ENCODE measurements at places on chromosomes 13 and 19.
A peak's percentile ranks its signal among the peaks of the same experiment; 100 is the strongest.

GRCh38 chr13:57633141-57633949, 1.8 kb downstream of the PCDH17 start:
- peak; percentile 82 for DNase-seq

DNA sequence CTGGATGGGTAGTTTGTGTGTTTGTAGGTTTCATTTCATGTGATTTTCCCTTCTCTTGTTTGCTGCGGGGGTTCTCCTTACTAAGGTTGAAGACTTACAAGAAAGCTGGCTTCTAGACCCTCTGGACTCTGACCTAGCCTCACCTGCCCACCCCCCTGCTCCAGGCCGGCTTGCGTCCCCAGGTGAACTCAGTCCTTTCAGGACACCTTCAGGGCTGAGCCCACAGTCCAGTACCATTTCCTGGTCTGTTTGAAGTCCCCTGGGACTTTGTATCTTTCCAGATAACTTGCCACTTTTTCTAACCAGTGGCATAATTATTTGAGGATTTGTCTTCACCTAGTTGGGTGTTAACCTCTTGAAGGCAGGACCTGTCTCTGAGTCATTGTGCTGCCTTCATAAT, 51.3 kb upstream of the MCF2L start:
- DNase-seq = no peak

GRCh38 chr13:31042481-31043165, 110.2 kb downstream of the TEX26 start:
- no peak for DNase-seq

DNA sequence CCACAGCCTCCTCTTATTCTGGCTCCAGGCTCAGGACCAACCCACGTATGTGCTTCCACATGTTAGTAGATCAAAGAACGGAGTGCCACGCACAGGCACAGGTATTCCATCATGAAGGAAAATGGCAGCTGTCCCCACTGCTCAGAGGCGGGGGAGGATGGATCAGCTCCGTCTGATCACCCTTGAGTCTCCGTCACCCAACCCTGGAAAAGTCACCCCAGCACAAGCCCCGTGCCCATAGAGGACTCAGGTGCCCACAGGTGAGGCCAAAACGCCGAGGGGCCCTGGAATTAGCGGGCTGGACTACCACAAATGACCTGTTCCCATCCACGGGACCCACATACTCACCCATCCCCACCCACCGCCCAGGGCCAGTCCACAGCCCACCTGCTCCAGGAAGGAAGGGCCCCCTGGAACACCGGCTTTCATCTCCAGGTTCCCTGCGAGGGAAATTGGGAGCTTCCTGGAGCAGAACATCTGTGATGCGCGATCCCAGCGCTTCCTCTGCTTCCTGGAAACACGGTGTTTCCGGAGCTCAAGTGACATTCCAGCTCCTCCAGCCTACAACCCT, 120.5 kb upstream of the SPACA7 start:
- no peak for DNase-seq

DNA sequence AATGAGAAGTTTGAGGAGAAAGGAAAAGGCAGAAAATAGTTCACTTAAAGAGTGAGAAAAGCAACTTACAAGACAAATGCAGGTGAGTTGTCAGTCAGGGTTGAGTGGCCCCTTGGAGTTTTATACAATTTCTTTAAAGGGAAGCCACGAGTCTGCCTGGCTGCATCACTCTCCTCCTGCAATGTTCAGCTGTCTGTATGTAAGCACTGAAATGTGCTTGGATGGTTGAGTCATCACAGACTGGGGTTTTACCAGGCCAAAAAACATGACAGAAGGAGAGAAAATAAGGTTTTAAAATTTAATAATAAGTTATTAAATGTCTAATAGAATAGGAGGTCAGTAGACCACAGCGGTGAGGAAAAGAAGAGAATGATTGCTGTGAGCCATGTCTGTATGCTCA, 51.0 kb upstream of the FGF14 start:
- no peak for DNase-seq

- DNase-seq = peak; percentile 0
Measured at GRCh38 chr19:39671739-39672363, 16.1 kb downstream of the LGALS16 start.

DNA sequence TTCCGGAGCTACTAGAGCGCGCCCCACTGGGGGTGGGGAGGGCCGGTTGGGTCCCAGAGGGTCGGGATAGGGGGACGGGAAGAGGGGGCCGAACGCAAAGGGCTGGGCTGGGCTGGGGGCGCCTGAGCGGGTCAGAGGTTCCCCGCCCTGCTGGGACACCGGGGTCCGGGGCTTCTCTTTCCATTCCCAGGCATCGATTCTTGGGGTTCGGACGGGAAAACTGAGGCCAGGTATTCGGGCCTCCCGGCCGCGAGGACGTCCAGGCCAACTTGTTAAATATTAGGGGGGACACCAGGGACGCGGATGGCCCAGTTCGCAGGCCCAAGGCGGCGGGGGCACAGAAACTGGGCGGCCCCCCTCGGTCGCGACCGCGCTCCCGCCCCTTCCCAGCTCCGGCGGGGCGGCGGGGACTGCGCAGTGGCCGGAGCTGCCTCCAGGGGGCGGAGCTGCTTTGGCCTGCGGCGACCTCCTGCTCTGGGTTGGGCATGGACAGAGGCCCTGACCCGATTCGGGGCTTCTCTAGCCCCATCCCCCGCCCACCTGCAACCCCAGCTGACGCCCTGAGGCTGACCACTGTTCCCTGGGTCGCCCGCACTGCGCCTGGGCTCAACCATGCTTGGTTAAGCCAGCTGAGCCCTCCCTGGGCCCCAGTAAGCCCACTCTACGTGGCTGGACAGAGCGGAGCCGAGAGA, 1.2 kb upstream of the KLF16 start:
- DNase-seq = no peak

DNA sequence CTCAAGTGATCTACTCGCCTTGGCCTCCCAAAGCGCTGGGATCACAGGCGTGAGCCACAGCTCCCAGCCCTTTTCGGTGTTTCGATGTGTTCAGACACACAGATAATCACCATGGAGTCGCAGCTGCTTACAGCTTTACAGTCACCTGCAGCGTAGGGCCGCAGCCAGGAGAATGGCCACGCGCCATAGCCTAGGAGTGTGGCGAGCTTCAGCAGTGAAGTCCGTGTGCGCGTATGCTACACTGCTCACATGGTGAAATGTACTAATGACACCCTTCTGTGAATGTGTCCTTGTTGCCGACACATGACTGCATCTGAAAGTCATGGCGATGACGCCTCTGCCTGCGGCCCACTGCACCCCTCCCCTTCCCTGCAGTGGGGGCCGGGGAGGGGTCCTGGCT, 23.6 kb downstream of the AP3D1 start:
- no peak for DNase-seq

DNA sequence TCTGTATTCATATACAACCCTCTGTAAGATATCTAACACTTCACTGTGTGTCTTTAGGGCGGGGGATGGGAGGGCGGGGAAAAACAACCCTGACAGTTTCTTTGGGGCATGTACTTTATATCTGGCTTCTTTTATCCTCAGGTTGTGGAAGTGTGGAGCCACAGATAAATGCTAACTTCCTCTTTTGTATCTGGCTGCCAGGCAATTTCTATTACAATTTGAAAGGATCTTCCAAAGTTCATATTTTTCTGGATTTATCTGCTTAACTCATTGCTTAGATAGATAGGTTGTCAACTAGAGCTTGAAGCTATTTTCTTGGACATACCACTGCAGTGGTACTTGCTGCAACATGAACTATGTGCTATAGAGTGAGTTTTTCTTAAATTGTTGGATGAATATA, 393.0 kb downstream of the LMO7 start:
- no peak for DNase-seq

DNA sequence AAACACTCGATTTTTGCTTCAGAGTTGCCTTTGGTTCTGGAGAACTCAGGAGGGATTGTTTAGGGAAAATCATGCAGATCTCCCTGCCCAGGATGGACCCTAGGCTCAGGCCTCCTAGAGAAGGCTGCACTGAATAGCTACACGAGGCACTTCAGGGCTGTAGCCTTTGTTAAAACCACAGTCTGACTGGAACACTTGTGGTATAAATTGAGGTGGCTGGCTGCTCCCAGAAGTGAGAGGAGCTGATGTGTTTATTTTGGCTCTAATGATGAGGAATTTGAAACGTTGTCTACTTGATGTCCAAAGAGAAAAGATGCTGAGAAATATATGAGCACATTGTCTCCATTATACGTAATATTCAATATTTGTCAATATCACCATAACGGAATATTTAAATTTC, 762.1 kb upstream of the ARGLU1 start:
- DNase-seq = no peak

DNA sequence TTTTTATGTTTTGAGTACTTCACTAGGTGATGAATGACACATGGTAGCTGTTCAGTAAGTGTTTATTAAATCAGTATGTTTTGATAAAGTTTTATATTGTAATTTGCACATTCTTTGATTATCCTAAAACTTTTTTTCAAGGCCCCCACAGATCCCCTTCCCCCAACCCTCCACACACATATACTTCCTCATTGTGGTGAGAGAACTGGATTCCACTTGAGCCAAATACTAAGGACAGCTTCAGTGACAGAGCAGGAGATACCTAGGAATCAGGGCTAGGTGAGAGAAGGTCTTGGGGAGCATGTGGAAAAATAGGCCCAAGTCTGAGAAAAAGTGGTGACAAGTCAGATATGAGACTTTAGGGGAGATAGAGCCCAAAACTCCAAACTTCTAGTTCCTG, 174.6 kb downstream of the TDRD3 start:
- DNase-seq = no peak

GRCh38 chr13:62176051-62176450, 760.4 kb upstream of the PCDH20 start:
- DNase-seq = no peak

DNA sequence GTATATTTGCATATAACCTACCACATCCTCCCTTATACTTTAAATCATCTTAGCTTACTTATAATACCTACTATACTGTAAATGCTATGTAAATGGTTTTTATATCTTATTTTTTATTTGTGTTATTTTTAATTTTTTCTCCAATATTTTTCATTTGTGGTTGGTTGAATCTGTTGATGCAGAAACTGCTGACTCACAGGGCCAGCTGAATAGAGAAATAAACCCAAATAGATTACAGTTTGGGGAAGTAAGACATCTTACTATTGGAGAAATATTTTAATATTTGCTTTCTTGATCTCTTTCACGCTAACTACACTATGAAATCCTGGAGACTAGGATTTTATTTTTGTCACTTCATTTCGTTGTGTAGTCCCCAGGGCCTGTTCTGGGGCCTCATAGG, 7.1 kb downstream of the SMAD9 start:
- DNase-seq = no peak

- no peak for DNase-seq
Measured at GRCh38 chr19:27975419-27976005, 1237.4 kb downstream of the UQCRFS1 start.

DNA sequence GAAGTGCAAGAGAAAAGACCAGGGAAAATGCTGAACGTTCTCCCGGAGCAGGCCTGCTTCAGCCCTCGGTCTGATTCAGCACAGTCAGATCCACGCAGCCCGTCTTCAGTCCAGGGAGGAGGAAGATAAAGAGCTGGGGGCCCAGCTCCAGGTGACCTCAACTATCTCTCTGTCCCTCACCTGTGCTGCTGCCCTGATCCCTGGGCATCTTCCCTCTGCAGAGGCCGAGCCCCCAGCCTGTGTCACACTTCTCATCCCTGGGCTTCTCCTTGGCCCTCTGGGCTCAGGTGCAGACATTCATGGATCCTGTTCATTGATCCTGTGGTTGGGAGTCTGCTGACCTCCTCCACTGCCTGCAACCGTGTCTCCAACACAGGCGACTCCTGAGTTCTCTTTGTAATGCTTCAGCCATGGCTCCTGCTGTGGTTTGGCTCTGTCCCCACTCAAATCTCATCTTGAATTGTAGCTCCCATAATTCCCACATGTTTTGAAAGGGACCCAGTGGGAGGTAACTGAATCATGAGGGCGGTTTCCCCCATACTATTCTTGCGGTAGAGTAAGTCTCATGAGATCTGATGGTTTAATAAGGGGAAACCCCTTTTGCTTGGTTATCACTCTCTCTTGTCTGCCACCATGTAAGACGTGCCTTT, 27.9 kb downstream of the COL4A2 start:
- DNase-seq = no peak

- DNase-seq = no peak
Measured at GRCh38 chr19:4099041-4099764, 24.7 kb downstream of the MAP2K2 start.

DNA sequence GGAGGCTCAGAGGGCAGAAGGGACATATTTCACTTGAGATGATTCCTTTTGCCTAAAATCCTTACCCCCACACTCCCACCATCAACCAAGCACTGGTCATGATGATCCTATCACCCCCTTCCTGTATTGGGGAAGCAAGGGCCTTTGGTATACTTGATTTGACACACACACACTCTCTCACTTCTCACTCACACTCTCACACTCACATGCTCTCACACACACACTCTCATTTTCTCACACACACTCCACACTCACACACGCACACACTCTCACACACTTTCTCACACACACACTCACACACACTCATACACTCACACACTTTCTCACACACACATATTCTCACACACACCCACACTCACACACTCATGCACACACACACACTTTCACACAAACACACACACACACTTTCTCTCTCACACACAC, 8.6 kb downstream of the RGCC start:
- DNase-seq = no peak

DNA sequence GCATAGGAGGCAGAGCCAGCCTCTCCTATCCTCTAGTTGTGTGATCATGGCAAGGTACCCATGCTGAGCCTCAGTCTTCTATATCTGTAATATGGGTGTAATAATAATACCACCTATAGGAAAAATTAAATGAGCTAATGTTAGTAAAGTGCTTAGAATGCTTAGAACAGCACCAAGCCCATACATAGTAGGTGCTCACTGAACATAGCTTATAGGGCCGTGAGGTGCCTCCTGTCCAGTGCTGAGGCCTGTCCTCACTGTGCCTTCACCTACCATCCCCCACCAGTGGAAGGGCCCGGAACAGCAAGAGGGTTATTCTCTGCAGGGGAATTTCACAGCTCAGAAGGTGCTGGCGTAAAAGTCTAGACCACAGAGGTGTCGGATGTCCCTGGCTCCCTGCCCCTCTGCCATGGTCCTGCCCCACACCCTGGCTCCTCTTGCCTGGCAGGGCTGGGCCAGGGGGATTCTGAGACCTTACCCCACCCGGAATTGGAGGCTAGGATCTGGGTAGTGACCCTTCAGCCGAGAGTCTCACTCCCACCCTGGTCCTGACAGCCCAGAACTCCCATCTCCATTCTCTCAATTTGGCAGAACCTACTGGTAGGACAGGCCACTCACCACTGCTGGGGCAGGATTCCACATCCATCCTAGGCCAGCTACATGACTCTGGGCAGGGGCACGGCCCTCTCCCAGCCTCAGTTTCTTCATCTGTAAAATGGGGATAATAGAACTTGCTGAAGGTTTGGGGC, 2.2 kb upstream of the SCN1B start:
- DNase-seq = no peak

GRCh38 chr19:2337329-2337707, 8.8 kb downstream of the SPPL2B start:
- peak; percentile 83 for DNase-seq

GRCh38 chr19:2385053-2385721, 25.1 kb downstream of the TMPRSS9 start:
- DNase-seq = no peak
